ENCODE measurements at places on chromosomes 2 and 18. TPM values are rescaled to one million over a fixed set of nuclear protein-coding genes. Genes with fewer than 3 reads are reported as not detected.

The TSPYL6 gene
- 0.02 TPM for polyA plus RNA-seq

The POMC gene
- polyA plus RNA-seq: 2.1 TPM

The UGT1A5 gene
- 2.9 TPM for polyA plus RNA-seq

The NEB gene
- 0.33 TPM for polyA plus RNA-seq

The IL1R2 gene
- 67.2 TPM for polyA plus RNA-seq

All from esophagus (tissue), 2 donors.